ENCODE measurements at places on chromosomes 2 and 18. TPM values are rescaled to one million over a fixed set of nuclear protein-coding genes. Genes with fewer than 3 reads are reported as not detected.

FMNL2 gene
- total RNA-seq, result 50.8 TPM

BIN1 gene
- 2.2 TPM for total RNA-seq

DAW1 gene
- not detected for total RNA-seq

PPP3R1 gene
- 20.3 TPM for total RNA-seq

CROCC2 gene
- not detected for total RNA-seq

MYCN gene
- total RNA-seq, result 0.08 TPM

CNDP2 gene
- total RNA-seq, result 23.0 TPM

PKDCC gene
- 15.1 TPM for total RNA-seq

Data from SK-MEL-5 (cell line).